ENCODE measurements at places on chromosomes 2 and 18. TPM values are rescaled to one million over a fixed set of nuclear protein-coding genes. Genes with fewer than 3 reads are reported as not detected.

GRCh38 chr18:55968550-55968949, 380.6 kb upstream of the TCF4 start:
- no peaks in the 10 kb centered on the region for H3K4me1 ChIP-seq
- DNase-seq: no peak
- no peak overlapping the region for H3K27ac ChIP-seq
- H3K36me3 ChIP-seq: no peaks in the 10 kb centered on the region

DNA sequence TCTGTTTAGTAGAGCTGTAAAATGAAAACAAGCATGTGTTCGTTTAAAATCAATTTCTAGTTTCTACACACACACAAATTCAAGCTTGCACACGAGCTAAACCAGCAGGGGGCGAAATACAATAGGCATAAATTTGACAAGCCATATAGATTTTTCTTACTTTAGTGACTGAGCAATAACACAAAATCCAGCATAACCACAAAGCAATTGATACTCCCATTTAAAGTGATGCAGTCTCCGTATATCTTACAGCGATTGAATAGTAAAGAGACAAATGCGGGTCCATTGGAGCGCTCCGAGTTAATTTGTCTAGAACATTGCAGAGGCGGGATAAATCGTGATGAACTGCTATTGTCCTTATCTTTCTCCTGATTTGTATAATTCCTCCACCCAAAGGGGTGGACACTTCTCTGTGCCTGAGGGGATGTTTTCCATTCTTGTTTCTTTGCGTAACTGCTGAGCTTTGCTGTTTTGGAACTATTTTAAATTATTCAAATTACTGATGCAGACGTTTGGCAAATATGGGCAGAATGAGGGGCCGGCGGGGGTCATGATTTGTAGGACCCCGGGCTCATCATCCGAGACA, 1.2 kb upstream of the AFTPH start:
- peaks cover 28% of the 10 kb centered on the region for H3K4me1 ChIP-seq
- peaks cover 10% of the 10 kb centered on the region for H3K27me3 ChIP-seq
- H3K4me3 ChIP-seq: peak overlapping the region; percentile 97
- DNase-seq: peak; percentile 64
- H3K36me3 ChIP-seq: peaks cover 18% of the 10 kb centered on the region
- H3K27ac ChIP-seq: peak overlapping the region; percentile 99

GRCh38 chr2:109632158-109632789, 18.1 kb downstream of the SOWAHC start:
- H3K36me3 ChIP-seq: no peaks in the 10 kb centered on the region
- DNase-seq: no peak
- H3K4me1 ChIP-seq: no peaks in the 10 kb centered on the region

GRCh38 chr2:234719116-234719716, 222.3 kb upstream of the ARL4C start:
- no peak overlapping the region for H3K27ac ChIP-seq
- no peak for DNase-seq
- H3K4me3 ChIP-seq: no peak overlapping the region
- H3K27me3 ChIP-seq: peaks cover 3% of the 10 kb centered on the region
- H3K36me3 ChIP-seq: no peaks in the 10 kb centered on the region
- H3K4me1 ChIP-seq: no peaks in the 10 kb centered on the region

DNA sequence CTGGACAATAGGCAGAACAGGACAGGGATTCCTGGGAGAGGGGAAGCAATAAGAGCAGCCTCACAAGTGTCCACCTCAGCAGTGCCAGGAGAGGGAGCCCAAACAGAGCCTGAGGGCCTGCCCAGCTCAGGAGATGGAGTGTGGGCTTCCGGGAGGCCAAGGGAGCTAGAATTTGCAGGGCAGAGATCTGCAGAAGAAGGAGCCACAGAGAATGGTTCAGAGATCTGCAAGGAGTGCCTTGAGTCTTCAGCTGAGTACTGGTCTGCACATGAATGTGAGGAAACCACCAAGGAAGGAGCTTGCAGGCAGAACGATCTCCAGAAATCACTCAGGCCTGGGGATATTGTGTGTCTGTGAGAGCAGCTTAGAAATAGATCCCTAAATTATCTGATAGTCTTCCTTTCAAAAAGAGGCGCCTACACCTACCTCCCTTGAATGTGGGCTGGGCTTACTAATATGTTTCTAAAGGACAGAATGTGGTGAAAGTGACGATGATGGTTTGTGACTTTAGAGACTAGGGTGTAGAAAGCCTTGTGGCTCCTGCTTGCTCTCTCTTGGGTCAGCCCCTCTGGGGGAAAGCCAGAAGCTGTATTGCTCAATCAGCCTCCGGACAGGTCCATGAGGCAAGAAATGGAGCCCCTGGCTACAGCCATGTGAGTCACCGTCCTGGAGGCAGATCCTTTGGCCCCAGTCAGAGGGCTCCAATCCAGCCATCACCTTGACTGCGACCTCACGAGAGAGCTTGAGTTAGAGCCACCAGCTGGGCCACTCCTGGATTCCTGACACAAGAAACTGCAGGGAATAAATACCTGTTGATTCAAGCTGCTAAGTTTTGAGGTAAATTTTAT, 7.6 kb upstream of the LPIN1 start:
- peaks cover 23% of the 10 kb centered on the region for H3K4me1 ChIP-seq
- H3K27me3 ChIP-seq: peaks cover 10% of the 10 kb centered on the region
- H3K4me3 ChIP-seq: no peak overlapping the region
- no peak overlapping the region for H3K27ac ChIP-seq
- H3K36me3 ChIP-seq: no peaks in the 10 kb centered on the region
- no peak for DNase-seq

The TRIM43 gene
- total RNA-seq: 0.25 TPM

Data from activated T-helper 2 cell treated with anti-CD3 and anti-CD28 coated beads, Interferon-gamma antibody, Interleukin-2, Interleukin-4, amounts not matched to agents 10 μg/mL and 5 μg/mL and 100 μg/mL, durations not matched to agents 14 hours and 24 hours and 36 hours (primary cell).